ENCODE measurements at places on chromosomes 1 and 21.

DNA sequence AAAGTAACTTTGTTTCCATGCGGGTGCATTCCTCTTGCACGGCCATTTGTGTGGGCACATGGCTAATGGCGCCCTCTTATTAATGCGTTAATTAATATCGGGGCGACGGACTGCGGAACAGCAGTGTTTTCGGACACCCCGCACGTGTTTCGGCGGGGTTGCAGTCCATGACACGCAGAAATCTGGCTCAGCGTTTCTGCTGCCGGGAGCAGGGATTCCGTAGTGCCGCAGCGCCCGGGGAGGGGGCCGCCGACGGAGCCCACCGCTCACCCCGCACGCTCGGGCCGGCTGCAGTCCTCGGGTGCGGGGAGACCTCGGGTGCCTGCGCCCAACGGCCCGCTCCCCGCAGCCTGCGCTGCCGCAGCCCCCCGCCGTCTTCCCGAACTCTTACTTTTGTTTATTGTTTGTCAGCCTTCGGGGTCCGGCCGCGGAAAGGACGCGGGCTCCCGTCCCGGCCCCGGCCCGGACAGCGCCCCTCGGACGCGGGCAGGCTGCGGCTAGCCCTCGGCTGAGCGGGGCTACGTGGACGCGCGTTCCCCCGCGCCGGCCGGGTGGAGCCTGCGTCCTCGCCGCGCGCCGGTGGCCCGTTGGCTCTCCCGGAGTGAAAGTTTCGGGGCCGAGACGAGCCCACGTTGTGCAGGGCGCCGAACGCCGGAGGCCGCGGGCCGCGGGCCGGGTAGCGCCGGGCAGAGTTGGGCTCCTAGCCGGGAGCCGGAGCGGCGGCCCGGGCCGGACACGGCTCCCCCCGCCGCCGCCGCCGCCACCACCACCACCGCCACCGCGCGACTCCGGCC, 849 bp downstream of the NFIA start:
- DNase-seq, result no peak

DNA sequence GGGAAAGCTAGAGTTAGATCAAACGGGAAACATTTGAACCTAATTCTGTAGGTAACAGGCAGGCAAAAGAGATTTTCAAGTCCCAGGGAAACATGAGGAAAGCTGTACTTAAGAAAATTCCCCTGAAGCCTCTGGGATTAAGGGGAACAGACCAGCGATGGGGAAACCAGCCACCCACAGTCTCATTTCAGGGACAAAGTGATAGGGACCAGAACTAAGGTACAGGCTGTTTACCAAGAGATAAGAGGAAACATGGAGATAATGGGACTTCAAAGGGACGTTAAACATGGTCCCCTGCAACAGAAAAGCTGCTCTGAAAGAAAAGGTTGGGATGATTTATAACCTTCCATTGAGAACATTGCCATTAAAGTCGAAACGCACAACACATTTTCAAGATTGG, 84.4 kb downstream of the NTPCR start:
- no peak for DNase-seq

GRCh38 chr1:245671966-245672767, 517.4 kb downstream of the KIF26B start:
- DNase-seq, result no peak

- no peak for DNase-seq
Measured at GRCh38 chr21:27058673-27059605, 92.1 kb upstream of the ADAMTS5 start.

DNA sequence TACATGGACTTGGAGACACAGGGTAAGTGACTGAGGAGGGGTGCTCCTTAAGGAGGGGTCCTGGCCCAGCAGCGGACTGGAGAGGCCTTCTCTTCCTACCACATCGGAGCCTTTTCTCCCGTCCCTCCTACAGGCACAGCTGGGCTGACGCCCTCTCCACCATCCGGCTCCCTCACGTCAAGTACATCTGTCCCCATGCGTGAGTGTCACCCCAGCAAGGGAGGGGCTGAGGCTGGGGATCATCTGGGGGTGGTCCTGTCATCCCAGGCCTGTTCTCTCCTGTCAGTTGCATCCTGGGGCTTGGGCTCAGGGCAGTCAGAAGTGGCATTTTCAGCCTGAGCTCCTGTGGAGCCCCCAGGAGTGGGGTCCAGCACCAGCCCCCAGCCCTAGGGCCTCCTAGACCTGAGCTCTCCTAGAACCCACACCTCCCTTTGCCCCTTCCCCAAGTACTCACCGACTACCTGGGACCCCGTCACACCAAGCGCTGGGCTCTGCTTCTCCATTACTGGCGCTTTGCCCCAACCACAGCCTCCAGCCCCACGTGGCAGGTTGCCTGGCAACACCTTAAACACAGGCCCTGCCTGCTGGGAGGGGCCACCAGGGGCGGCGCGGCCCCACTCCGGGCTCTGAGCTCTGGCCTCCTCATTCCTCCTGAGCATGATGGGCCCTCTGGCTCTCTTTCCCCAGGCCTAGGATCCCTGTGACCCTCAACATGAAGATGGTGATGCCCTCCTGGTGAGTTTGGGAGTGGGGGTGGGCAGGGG, 2.3 kb downstream of the LYPLA2 start:
- no peak for DNase-seq

GRCh38 chr1:6962478-6962995, 177.3 kb downstream of the CAMTA1 start:
- no peak for DNase-seq

- peak; percentile 21 for DNase-seq
Measured at GRCh38 chr21:15592271-15592860, 137.4 kb upstream of the USP25 start.

- peak; percentile 85 for DNase-seq
Measured at GRCh38 chr1:24930260-24931145, at the start of gene RUNX3. TSS of gene RUNX3 (minus strand) at chr1:24930276. CDS start at chr1:24929868, 408 bp downstream.

DNA sequence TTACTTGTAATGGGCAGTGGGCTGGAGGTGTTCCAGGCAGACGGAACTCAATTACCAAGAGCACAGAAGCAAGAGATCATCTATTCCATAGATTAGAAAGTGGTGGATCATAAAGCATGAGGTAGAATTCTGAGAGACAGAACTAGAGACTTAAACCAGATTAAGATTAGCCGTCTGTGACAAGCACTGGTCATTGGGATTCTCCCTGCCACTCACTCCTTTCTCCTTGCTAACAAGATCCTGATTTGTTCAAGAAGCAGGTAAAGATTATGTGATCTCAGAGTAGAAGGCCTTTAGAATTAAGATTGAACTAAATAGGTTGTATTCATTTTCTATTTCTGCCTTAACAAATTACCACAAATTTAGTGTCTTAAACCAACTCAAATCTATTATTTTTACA, 1.5 kb upstream of the HSPA13 start:
- no peak for DNase-seq

DNA sequence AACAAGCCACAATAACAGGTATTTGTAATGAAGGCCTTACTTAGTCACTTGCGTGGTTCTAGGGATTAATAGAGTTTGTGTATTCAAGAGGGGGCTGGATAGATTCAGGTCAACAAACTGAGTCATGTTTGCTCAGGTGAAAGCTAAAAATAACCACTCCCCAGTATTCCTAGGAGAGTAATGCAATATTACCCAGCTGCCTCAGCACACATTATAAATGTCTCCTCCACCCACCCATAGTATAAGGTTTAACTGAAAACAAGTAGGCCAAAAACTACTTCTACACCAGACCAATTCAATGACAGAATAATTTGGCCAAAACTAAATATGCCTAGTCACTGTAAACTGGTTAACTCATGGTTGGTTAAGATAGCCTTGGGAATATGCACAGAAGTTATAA, 34.4 kb downstream of the WLS start:
- DNase-seq, result no peak

- DNase-seq, result no peak
Measured at GRCh38 chr21:42395905-42396651, at the start of gene TMPRSS3. TSS of gene TMPRSS3 (minus strand) at chr21:42396052. CDS start at chr21:42395417, 635 bp downstream.

GRCh38 chr1:102470767-102471166, 474.0 kb upstream of the OLFM3 start:
- no peak for DNase-seq

- DNase-seq, result no peak
Measured at GRCh38 chr1:221284028-221284427, 404.8 kb downstream of the HLX start.

DNA sequence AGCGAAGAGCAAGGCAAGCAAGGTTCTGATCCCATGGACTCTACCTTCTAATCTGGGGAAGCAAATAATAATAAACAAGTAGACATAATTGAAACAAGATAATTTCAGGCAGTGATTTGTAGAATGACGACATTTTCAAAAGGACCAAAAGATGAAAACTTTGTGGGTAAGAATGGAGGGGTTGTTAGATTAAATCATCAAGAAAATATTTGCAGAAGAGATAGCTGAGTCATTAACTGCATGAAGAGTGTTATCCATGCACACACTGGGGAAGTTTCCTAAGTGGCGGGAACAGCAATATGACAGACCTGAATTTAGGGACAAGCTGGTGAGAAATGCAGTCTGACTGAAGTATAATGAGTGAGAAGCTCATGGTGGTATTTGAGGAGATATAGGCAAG, 583.1 kb upstream of the RGS18 start:
- no peak for DNase-seq

DNA sequence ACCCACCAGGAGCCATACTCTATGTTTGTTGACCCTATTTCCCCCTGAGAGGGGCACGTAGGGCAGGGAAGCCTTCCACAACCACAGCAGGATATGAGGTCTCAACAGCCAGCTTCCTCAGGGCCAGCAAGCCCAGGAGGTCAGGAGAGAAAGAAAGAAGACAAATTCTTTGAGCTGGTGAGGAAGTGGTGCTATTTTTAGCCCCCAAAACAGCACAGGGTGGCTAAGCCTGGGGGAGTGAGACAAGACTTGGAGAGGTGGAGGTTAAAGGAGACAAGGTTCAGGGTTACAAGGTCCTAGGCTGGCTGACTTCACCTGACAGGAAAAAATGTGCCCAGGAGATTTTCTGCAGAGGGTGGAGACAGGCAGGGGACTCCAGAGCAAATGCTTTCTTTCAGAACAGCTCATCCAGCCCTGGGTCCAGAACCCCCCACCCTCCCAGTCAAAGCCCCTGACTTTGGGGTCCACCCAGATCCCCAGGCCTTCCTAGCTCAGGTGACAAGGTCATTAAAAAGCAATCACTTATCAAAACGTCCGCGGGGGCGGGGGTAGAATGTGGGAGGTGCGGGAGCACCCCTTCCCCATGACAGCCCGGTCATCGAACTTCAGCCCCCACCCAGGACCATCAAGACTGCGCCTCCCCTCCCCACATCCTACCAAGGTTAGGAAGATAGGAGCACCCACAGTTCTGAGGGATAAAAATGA, 1.3 kb downstream of the SV2A start:
- DNase-seq, result no peak

DNA sequence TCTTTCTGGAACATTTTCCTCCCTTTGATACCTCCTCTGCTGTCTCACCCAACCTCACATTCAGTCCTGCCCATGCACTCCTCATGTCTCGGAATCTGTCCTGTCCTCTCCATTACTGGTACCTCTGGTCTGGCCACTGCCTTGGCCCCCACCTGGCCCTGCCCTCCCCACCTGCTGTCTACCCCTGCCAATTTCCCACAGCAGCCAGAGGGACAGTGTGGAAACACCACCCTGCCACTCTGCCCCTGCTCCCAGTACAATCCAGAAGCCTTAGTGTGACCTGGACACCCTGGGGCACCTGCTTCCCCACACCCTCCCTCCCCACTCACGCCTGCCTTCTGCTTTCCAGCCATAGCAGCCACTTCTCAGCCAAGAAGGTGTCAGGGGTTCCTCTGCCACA, 534.4 kb downstream of the MATN1 start:
- DNase-seq, result no peak

DNA sequence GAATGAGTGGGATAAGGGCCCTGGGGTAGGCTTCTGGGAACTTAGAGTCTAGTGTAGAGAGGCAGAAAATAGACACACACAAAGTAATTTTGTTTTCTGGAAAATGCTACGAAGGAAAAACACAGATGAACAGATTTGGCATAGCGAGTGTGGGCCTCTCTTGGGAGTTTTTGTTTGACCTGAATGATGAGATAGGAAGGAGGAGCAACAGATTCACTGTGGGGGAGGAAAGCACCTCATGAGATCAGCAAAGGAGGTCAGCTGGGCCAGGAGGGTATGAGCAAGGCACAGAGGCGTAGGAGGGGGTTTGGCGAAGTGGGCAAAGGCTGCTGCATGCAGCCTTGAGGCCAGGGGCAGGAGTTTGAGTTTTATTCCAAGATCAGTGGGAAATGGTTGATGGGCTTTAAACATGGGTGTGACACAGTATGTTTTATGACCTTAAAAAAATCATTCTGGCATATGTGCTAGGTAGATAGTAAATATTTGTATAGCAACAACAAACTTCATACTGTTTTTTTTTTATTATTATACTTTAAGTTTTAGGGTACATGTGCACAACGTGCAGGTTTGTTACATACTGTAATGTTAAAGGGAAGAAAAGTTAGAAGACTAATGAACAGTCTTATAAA, 57.9 kb downstream of the FGGY start:
- DNase-seq, result no peak

- DNase-seq, result no peak
Measured at GRCh38 chr1:111990878-111991718, 1.6 kb upstream of the KCND3 start.

DNA sequence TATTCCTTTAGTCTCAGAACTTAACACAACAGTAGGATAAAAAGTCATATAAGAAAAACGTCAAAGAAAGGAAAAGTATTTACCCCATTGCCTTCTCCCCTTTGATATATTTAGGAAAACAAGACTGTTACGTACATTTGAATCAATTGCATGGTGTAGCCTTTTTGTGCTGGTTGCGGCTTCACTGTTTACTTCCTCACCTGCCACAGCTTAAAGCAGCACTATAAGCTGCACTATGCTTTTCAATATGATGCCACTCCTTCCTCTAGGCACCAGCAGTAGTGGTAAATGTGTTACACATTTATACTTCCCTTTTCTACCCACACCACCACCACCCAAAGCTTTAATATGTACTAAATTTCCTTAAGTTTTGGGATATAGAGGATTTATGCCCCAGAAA, 111.1 kb downstream of the ATP1B1 start:
- DNase-seq, result peak; percentile 4

GRCh38 chr1:96384611-96385010, 337.0 kb upstream of the PTBP2 start:
- no peak for DNase-seq

GRCh38 chr1:1431845-1432273, 3.6 kb upstream of the VWA1 start:
- no peak for DNase-seq

- peak; percentile 71 for DNase-seq
Measured at GRCh38 chr21:38355992-38356781, 99.4 kb downstream of the KCNJ15 start.

DNA sequence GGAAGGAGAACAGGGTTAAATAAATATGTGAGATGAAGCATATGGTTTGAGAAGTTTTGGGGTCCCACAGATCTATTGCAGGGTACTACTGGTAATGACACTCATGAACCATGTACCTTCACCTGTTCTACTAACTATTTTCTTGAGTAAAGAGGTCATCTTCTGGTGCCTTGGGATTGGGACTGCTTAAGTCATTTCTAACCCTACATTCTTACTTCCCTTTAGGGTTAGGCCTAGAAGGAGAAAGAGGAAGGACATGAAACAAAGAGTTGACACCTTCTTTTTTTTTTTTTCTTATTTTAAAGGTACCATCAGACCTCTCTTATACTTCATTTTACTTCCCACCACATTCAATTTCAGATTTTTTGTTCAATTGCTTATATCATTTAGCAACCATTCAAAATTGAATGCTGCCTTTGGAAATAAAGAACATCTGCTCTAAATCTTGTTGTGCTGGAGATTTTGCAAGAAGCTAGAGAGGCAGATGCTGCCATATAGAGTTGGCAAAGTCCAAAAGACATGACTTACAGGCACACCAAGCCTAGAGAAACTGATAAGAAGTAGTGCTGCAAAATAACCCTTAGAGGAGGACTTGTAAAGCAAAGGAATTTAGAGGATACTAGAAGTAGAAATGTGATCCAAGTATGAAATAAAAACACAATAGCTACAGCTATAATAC, 374.4 kb upstream of the ST6GALNAC5 start:
- DNase-seq, result no peak

GRCh38 chr1:201554789-201555592, 16.1 kb downstream of the NAV1 start:
- DNase-seq, result no peak
